ENCODE measurements at places on chromosomes 4 and X.

DNA sequence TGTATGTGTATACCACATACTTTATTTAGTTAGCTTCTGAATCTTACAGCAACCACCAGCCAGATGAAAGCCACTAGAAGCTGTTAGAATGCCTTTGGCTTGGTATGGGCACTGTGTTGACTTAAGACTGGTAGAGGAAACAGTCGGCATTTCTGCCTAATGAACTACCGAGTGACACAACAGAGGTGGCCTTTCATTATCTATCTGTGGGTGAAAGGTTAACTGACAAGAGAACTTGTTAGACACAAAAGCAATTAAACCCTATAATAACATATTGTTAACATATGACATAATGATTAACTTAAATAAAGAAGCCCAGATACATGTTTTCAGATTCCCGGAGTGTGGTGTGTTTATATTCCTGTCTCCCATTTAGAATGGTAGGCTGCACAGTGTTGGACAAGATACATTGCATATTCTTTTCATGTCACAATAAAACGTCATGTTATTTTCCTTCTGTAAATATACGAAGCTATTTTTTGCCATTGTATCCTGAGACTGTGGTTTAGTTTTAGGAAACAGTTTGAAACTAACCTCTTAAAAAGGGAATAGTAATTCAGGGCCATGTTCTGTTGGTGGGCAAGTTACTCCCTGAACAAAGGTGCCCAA is 181.5 kb downstream of the SLIT2 start:
- no peak for DNase-seq

DNA sequence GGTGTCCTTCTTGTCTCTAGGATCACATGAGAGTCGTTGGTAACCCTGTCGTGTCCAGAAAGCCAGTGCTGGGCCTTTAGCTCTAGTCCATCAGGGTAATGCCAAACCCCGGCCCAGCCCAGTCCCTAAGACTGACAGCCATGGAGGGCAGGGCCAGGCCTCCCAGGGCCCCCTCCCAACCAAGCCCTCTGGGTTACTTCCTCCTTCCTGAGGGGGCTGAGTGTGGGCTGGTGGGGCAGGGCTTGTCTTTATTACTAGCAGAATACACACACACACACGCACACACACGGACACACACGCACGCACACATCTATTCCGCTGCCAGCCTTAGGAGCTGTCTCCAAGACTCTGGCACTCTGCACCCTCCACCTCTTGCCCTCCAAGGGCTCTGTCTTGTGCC is 35.6 kb upstream of the CDKN2AIP start:
- DNase-seq = no peak

- no peak for DNase-seq
Measured at GRCh38 chr4:175891851-175892250, 79.8 kb upstream of the GPM6A start.

DNA sequence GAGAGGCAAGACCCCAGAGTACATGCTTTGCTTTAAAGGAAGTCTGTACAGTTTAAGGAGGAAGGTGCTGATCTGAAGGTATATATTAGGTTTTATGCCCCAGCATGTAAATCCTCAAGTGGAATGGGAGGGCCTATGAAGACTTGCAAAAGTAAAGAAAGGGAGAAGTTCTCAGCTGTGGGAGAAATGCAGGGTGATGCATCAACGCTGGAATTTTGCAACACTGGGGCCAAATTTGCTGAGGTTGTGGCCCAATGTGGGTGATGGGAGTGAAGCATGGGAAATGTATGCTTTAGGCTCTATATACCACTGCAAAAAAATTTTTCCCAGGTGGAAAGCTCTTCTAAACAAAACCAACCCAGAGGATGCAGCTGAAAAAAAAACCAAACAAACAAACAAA is 33.8 kb upstream of the GPR174 start:
- DNase-seq = no peak

DNA sequence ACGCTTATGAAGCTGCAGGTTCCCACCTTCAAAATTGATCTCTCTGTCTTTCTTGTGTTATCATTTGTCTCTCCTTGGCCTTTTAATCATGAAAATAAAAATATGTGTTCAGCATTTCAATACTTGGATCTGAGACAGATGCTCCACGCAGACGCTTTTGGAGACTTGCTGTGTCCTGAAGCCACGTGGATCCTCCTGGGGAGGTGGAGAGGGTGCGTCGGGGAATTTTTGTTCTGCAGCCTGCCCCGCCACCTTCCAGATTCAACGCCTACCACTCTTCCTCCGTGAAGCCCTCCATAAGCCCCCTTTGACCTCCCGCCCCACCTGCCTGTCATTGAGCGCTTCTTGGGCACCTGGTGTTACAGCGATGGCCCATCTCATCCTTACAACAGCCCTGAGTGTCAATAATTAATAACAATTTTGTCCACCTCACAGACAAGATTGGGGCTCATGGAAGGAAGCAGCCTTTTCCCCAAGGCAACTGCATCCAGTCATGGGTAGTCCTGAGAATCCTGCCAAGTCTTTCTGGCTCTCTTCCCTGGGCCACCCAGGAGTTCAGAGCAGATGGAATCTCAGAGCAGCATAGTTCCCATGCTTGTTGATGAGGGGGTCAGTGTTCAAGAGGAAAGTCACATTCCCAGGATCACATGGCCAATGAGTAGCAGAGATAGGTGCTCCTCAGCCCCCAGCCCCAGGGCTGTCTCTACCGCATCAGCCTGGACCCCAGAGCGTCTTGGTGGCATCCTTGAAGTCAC is 172.6 kb upstream of the PSAPL1 start:
- no peak for DNase-seq

- DNase-seq = no peak
Measured at GRCh38 chr4:186137196-186137794, 32.8 kb downstream of the FAM149A start.

GRCh38 chr4:9987749-9988362 is 33.4 kb downstream of the SLC2A9 start:
- no peak for DNase-seq

- DNase-seq = no peak
Measured at GRCh38 chr4:80540349-80540748, 204.8 kb downstream of the CFAP299 start.

DNA sequence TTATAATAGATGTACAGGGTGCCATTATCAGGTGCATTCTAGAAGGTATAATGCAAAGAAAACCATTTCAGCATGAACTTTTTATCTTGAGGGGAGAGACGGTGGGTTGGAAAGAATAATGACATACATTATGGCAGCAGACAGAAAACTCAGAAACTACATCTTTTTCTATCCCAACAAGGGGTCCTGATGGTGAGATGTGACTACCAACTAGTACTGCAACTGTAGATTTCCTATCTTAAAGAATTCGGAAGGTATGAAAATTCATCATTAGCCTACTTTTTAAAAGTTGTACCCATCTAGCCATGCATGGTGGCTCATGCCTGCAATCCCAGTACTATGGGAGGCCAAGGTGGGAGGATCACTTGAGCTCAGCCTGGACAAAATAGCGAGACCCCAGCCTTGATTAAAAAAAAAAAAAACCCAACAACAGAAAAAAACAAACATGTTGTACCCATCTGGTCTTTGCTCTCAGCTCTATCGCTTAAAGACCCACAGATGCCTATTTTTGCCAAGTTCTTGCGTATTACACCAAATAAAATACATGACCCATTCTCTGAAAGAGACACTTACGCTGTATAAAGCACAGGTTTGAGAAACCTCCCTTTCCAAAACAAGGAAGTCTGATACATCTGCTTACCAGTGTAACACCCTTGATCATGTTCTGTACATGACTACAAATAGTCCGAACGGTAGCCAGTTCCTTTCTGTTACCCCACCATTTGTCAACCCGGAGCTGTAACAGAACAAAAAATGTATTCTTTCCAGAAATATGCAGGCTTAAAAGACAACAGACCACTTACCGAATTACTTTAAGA is 1.6 kb downstream of the RPL9 start:
- DNase-seq = no peak

DNA sequence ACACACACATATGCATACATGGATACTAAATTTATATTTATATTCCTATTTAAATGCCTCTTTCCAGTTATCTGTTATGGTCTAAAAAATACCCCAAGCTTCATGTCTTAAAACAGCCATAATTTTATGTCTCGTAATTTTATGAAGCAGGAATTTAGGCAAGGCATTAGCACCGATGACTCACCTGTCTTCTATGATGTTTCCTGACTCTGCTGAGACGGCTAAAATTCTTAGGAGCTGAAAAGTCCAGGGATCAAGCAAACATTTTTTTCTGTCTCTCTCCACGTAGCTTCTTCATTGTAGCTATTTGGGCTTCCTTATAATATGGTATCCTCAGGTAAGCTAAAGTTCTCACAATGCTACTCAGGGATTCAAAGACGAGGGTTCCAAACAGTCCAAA is 930.3 kb downstream of the STIM2 start:
- DNase-seq = peak; percentile 41

DNA sequence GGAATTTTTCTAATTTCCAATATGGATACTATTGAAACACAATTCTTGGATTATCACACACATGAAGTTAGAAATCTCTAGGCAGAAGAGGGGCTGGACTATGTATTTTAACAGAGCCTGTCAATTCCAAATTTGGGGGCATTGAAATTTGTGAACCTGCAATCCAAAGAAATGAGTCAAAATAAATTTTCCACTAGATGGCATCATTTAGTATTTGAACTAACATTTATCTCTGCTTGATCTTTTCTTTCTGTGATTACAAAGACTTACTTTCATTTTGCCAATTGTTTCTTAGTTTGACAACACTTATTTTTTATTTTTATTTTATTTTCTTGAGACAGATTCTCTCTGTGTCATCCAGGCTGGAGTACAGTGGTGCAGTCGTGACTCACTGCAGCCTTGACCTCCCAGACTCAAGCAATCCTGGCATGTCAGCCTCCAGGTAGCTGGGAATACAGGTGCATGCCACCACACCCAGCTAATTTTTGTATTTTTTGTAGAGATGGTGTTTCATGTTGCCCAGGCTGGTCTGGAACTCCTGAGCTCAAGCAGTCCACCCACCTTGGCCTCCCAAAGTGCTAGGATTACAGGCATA is 2.7 kb upstream of the PYURF start:
- DNase-seq = no peak

- DNase-seq = no peak
Measured at GRCh38 chrX:138925330-138925729, 213.8 kb upstream of the FGF13 start.

DNA sequence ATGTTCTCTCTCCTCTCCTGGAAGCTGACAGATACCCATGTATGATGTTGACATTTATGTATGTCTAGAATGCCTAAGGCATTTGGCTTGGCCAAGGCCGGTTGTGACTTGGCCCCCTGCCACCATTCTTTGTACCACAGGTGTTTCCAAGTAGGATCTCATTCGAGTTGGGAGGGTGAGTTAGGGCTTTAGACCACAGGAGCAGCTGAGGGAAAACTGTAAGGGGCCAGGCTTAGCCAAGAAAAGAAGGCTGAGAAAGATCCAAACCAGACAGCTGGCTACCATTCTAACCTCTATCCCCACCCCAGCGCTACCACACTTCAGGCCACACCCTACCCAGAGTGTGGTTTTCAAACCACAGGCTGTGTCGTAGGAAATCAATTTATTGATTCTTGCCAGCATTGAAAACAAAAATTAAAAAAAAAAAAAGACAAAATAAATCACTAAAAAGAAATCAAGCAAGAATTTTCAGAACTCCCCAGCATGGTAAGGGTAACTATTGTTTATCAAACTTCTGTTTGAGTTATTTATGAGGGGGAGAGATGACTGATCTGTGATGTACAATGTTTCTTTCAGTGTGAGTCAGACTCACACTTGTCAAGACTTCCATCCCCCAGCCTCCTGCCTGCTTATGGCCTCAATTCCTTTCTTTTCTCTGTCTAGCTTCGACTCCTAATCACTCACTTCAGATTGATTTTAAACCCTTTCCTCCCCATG is 9.9 kb downstream of the TMSB4X start:
- peak; percentile 18 for DNase-seq

DNA sequence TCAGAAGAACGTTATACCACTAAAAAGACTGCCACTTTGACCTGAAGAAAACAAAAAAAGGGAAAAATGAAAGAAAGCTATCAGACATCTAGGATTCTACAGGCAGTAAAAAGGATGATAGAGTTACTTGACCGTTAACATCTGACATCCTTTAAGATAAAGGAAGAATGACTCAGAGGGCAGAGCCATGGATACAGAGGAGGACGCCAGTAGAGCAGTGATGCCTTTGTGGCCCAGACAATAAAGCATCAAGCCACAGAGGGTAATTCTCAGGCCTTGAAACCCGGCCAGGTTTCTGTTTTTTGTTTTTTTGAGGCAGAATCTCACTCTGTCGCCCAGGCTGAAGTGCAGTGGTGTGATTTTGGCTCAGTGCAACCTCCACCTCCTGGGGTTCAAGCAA is 9.5 kb upstream of the BEX1 start:
- DNase-seq = peak; percentile 33
